ENCODE measurements at places on chromosomes 3 and 15.

GRCh38 chr3:48429317-48429959 lies 448 bp downstream of the PLXNB1 start:
- DNase-seq = peak; percentile 60

- DNase-seq = no peak
Measured at GRCh38 chr3:152113992-152114651, 154.6 kb upstream of the MBNL1 start.

GRCh38 chr3:194357681-194358080 lies 6.6 kb upstream of the CPN2 start:
- no peak for DNase-seq

GRCh38 chr3:123405021-123405420 lies 43.9 kb downstream of the ADCY5 start:
- DNase-seq = no peak

DNA sequence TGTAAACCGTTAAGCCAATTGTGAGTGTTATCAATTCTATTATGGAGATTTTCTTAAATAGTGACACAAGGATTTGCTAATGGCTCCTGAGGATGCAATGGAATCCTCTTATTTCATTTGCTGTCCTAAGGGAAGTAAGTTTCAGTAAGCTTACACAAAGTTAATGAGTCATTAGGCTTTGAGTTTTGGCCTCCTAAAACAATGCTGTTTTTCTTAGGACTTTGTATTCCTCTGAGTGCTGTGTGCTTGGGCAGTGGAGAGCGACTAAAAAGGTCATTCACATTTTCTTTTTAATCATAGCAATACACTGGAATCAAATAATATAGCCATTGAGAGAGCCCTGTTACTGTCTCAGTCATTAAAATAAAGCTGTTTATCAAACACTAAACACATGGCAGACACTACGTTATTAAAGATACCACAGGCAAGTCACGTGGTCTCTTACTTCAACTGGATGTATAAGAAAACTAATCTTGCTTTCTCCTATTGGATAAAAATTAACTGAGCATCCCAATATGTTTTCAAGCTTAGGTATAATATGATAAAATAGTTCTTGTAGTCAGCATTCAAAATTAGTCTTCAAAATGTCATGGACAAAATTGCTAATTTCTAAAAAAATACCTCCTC lies 290.8 kb downstream of the NLGN1 start:
- no peak for DNase-seq

DNA sequence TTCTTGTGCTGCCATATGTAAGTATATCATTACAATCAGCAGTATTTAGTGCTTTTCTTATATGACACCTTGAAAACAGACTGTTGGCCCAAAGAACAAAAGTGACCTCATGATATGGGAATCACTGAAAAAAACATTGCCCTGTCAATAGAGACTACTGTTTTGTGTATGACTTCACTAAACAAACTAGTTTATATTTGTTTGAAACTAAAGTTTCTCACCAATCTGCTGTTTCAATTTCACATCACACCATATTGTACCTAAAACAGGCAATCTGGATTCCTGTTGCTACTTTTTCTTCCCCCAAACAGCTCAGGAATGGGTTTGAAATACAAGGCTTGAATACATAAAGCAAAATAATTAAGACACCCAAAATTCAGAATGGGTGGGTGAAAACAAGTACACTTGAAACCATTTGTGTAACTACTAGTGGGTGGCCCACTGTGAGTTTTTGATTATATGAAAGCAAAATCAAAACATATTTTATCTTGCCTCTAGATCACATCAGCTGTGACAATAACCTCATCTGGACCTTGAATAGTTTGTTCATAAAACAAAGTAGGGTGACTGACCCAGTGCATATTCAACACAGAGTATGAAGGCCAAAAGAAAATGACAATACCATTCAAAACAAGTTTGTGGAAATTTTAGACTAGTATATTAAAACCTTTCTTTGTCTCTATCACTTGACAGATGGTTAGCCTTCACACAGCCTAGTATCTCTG lies 5.9 kb downstream of the ZBTB20 start:
- no peak for DNase-seq

DNA sequence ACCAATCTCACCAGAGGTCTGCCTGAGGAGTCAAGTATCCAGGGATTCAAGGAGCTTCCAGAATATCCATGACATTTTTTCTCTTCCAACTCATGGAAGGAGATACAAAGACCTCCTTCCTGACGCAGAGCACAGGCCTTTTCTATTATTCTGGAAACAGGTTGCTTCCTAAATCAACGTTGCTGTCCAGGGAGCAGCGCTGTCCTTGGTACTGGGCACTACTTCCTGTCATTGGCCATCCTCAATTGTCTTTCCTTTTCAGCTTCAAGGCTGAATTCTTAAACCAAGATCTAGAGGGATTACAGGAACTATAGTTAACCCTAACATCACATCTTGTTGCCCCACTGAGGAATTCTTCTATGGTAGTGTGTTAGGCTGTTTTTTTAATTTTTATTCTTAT lies 50.4 kb upstream of the TBC1D21 start:
- no peak for DNase-seq

- no peak for DNase-seq
Measured at GRCh38 chr15:68979816-68980215, 34.7 kb upstream of the NOX5 start.

GRCh38 chr3:33096093-33096868 lies 665 bp downstream of the GLB1 start:
- DNase-seq = peak; percentile 20

GRCh38 chr3:15510493-15510892 lies 11.0 kb downstream of the COLQ start:
- DNase-seq = no peak

GRCh38 chr3:160038862-160039562 lies 50.4 kb downstream of the IL12A start:
- peak; percentile 5 for DNase-seq

- DNase-seq = no peak
Measured at GRCh38 chr3:15428539-15428938, 1.1 kb downstream of the EAF1 start.

GRCh38 chr3:98877132-98877531 lies 24.4 kb downstream of the DCBLD2 start:
- DNase-seq = no peak

DNA sequence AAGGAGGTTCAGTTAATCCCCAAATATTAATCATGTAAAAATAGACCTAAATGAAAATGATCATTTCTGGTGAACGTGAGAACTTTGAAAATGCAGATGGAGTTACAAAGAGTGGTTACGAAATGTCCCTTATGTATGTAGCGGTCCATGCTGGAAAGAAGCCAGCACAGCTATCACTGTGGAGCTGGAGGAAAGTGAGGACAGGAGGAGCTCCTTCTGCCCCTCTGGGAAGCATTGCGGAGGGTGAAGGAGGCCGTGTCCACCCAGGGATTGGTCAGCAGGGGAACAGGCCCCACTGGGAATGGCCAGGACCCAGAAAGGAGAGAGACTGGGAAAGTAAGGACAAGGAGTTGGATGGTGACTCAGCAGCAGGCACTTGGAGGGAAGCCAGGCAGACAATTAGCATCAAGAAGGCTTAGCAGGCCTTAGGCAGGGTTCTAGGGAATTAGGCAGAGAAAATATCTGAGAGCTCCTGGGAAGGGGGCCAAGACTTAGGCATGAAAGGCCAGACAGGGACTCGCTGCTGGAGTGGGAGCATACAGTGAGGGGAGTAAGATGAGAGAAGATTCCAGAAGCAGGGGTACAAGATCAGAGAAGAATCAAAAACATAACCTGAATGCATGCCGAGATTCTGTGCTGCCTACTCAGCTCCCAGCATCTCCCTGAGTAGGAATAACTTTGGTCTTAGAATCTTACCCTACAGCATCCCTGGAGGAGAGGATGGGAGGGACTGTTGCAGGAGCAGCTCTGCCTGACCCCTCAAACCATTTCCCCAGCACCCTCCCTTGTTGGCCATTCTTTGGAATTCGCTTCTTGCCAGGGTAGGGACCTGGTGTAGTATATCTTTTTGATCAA lies 171.0 kb upstream of the UMPS start:
- DNase-seq = no peak

DNA sequence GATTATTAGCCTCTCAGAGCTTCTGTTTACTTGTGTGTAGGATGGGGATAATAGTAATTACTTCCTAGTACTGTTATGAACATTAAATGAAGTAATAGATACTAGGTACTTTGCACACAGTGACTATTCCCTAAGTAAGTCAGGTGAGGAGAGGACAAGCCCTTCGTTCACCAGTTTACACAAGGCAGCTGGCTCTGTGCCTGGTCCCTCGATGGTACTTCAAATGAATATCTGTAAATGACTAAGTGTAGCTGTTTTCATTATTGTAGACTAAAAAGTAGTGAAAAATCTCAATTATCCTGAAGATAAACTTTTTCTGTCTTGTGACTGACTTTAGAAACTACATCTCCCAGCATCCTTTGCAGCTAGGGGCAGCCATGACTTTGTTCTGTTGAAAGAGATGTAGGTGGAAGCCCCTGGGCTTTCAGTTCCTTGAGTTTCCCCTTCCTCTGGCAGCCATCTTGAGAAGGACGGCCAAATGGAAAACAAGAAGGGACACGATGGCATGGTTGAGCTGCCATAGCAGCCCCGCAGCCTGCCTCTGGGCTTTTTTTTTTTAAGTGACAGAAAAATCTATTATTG lies 11.7 kb upstream of the WNT7A start:
- DNase-seq = no peak

DNA sequence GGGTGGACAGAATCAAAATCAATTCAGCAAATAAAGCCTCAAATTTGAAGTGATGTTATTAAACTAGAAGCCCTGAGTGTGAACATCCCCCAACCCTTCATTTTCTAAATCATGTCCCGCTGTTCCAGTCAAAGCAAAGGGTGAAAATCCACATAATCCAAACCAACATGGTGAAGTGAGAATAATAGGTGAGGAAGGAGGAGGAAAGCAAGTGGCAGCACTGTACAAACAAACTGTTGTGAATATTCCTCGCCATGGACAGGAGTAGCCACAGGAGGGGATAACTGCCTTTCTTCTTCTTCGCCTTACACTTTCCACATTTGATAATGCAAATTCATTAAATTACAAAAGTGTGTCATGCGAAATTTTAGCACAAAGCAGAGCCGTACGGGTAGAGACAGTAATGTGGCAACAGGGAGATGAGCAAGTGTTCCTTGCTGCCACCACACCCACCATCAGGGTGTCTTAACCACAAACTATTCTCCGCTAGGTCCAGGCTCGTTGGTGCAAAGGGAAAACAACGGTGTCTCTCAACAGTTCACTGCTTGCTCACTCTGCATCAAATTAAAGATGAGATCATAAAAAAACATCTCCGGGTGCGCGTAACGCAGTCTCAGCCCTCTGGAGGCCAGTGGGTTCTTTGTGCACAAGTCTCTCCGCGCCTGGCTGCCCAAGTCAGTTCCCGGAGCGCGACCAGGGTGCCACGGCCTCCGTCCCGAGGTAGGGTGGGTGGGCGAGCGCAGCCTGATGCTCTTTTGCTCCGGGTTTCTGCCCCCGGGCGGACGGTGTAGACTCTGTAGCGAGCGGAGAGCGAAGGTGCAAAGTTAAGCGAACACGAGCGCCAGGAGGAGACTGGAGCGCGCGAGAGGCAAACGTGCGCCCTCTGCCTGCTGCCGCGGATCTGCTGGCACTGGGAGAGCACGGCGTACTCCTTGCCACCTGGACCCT lies 6.7 kb downstream of the EPHA3 start:
- peak; percentile 21 for DNase-seq

DNA sequence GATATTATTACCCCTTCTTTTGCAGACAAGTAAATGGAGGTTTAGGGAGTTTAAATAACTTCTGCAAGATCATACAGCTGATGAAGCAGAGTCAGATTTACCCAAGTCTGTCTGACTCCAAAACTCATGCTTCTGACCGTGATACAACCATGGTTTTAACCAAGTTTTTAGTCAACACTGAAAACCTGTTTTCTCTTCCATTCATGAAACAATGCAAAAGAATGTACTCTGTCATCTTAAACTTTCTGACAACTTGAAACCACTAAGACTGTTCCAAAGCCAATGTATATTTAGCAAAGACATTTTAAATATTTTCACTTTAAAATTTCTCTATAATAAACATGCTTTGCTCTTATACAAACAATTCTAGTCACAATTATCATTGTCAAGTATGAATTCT lies 77.0 kb upstream of the RBMS3 start:
- no peak for DNase-seq

DNA sequence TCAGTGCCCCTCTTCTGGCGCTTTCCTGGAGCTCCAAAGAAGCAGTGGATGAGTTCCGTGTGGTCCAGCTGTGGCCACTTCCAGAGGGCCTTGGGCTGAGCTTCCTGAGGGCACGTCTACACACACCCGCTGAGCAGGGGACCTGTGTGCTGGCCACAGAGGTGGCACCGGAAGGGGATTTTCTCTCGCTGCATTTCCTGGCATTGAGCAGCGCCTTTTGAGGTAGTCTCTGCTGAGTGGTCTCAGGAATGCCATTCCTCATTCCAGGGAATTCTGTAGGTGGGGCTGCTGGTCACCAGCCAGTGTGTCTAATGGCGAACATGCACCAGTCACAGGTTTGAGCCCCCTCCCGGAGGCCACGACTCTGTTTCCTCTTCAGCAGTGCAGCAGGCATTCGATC lies 48.1 kb downstream of the AMOTL2 start:
- no peak for DNase-seq

DNA sequence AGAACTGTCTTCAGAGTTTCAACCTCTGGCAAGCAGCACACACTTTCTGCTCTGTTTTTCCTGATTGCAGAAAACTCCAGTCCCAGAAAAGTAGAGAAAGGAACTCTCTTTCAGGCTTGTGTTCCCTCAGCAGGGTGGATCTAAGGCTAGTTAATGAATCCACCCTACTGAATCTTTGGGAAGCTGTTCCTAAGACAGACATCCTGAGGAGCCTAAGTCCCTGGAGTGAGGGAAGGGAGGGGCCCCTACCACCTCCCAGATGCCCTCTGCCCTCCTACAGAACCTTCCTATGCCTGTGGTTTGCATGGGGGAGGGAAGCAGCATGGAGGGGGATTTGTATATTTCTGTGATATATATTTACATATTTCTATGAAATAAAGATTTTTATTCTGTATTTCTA lies 124.4 kb downstream of the ANO10 start:
- DNase-seq = no peak

- DNase-seq = no peak
Measured at GRCh38 chr3:197000211-197000610, 29.4 kb downstream of the MELTF start.

- no peak for DNase-seq
Measured at GRCh38 chr3:54564374-54564925, 363.4 kb downstream of the LRTM1 start.

DNA sequence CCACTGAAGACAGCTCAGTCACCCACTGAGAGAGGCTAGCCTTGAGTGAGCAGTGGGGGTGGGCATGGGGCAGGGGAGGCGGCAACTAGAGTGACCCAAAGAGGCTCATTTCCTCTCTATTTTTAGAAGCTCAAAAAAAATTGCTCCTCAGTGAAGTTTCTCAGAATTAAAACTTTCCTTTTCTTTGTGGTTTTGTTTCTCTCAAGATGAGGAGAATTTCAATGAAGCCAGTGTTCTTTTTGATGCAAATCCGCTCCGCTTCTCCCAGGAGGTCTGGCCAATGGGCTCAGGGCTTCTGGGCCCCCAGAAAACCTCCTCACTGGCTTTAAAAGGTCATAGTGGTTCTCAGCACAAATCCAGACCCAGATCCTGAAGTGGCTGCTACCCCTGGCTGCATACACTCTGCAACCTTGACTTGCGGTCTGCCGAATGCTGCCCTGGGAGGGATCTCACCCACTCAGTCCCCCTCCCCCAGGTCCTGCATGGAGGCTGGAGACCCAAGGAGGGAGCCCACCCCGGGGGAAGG lies at the start of gene ACSBG1:
Gene ACSBG1 (minus strand): TSS at position 51 of the 526 bp plus-strand sequence. CDS start 64 bp downstream, outside the sequence.
- no peak for DNase-seq

All from NCI-H510A (cell line).